ENCODE measurements at places on chromosomes 4 and X.

- DNase-seq: no peak
Measured at GRCh38 chr4:1369091-1369450, 22.1 kb downstream of the UVSSA start.

DNA sequence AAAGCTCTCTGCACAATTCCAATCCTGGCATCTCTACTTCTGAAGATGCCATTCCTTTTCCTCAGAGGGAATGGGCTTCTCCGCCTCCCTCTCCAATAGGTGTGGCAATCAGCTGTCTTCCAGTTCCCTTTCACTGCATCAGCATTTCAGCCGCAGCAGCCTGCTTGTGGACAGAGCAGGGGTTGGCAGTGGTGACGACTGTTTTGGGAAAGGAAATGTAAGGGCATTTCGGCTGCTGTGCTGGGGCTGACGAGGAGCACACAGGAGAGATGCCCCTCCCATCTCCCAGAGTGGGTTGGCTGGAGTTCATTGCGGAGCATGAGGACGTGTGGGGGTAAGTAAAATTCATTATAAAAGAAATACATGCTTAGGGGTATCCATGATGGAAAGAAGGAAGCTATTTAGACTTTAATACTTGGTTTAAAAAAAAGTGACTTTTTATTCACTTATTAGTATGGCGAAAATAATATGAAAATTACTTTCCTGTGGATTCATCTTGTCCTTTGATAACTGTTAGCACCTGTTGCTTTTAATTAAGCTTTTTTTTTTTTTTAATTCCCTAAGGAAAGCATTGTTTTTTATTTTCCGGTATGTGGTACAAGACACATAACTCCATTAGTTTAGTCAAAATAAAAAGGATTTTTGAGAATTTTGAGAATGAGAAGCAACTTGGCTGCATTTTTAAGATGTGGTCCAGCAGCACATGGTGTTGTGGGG lies at the start of gene LIMCH1:
Gene LIMCH1, plus strand, starts transcription at position 141 of the 717 bp plus-strand sequence. CDS start 67,839 bp downstream, outside the sequence.
- no peak for DNase-seq

DNA sequence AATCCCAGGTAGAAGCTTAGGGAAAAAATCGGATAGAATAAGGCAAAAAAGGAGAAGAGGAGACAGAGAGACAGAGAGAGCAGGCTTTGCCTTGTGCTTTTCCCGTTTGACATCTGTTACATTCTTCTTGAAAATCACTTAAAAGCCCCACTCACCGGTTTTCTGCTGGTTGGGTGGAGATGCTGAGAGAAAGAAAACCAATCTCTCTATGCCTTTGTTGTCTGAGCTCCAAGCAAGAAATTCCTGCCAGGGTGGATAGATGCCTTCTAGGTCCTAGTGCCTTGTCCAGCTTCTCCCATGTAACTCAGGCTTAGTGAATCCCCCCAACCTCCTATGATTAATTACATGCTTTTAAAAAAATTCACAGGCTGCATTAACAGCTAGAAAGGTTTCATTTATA lies at the start of gene DCX:
Gene DCX, minus strand, starts transcription at position 210 of the 400 bp plus-strand sequence. CDS start 1,794 bp downstream, outside the sequence.
- DNase-seq: no peak

- DNase-seq: peak; percentile 38
Measured at GRCh38 chrX:39261446-39262147, 460.3 kb downstream of the MID1IP1 start.

GRCh38 chr4:143391895-143392294 lies 55.2 kb downstream of the GAB1 start:
- DNase-seq: no peak

- DNase-seq: no peak
Measured at GRCh38 chrX:107579956-107580355, 48.4 kb upstream of the PRPS1 start.

DNA sequence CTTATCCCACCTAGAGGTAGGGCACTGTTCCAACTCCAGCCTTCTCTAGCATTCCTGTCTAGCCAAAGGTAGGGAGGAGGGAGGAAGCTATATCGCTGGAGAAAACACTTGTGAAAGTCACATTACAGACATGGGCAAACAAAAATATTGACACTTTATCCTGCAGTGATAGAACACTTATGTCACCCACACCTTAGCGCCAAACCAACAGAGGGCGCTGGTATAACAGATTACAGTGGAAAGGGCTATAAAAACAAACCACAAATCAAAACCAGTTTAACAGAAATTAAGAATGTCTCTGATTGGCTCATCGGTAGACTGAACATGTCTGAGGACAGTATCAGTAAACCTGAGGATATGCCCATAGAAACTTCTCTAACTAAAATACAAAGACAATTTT lies 451.3 kb downstream of the TLL1 start:
- DNase-seq: no peak

- DNase-seq: no peak
Measured at GRCh38 chr4:124450851-124451250, 261.7 kb downstream of the ANKRD50 start.

DNA sequence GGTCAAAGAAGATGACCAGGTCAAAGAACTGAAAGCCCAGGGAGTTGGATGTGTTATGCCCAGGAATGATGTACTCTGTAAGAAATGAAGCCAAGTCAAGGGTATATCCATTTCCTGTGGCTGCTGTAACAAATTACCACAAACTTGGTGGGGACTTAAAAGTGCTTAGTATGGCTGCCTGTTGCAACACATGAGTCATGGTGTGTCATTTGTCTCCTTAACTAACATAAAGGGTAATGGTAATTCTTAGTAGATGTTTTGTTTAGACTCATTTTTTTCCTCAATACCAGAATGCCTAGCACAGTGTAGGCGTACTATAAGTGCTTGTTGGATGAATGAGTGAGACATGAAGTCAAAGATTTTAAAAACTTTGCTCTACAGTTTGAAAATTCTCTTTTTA lies 45.7 kb downstream of the SYTL5 start:
- DNase-seq: no peak

- no peak for DNase-seq
Measured at GRCh38 chr4:81531410-81531809, 59.7 kb upstream of the RASGEF1B start.

DNA sequence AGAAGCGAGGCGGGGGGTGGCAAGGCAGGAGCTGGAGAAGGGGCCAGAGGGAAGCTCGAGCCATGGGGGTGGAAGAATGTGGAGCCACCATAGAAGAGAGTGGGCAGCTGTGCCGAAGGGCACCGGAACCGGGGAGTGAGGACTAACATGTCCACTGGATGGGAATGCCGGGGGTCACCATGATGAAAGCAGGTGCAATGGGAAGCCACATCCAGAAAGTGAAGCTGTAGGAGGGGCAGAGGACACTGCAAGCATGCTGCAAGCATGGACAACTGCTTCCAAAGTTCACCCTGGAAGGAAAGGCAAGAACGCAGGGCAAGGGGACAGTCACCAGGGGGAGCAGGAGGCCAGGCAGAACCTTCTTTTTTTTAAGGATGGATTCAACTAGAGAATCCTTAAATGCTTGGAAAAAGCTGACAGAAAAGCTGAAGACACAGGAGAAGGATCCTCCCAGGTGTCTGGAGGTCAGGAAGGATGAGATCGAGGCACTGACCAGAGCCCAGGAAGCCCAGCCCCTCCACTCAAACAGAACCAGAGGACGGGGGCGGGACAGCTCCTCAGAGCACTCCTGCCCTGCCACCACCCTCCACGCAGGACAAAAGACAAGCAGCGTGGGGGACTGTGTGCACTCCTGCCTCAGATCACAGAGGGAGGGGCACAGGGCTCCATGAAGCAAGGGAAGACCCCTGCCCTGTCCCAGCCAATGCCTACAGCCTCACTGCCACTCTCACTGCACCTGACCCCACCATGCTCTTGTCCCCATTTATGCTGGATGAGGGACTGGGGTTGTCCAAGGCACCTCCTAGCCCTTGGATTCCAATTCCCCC lies 169.2 kb downstream of the AFAP1 start:
- DNase-seq: no peak

DNA sequence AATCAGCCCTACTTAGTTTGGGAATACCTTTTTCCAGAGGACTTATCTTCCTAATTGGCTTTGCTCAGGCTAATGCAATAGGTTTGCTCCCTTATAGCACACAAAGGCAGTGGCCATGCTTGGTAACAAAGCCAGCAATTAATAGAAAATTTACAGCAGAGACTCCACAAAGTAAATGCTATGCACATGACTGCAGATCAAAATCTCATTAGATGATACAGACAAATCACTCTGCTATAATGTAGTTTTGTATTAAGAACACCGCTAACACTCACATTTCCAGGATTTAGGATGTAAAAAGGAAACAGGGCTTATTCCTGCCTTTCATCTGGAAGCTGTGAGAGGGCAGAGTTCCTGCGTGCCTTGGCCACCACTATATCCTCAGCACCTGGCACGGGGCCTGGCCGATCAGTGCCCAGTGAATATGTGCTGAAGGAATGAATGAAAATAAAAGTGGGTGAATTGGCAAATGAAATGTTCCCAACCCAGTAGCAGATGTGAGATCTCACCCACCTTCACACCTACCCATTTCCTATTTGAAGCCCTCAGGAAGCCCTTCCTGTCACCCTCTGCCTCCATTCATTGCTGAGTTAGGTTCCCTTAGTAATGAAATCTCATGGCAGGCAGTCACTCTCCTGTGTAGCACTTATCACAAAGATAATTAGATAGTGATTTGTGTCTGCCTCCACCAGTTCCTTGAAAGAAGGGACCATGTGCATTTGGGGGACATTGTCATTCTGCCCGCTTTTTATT lies 5.1 kb downstream of the SEPTIN6 start:
- no peak for DNase-seq

DNA sequence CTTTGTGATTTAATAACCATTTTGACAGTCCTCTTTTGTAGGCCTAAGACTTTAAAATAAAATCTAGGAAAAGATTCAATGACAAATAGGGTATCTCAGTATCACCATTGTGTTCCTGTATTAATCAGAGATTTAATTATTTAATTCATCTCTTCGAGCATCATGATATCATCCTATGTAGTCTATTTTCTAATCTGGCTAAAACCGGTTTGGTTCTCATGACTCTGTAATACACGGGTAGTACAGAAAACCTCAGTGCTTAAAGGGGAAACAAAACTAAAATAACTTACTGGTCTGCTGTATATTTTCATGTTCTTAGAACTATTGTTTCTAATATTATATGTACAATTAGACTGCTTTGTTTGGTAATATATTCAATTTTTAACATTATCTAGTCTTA lies 23.7 kb upstream of the FBXW7 start:
- no peak for DNase-seq

- DNase-seq: no peak
Measured at GRCh38 chrX:117969328-117969727, 147.3 kb downstream of the KLHL13 start.

DNA sequence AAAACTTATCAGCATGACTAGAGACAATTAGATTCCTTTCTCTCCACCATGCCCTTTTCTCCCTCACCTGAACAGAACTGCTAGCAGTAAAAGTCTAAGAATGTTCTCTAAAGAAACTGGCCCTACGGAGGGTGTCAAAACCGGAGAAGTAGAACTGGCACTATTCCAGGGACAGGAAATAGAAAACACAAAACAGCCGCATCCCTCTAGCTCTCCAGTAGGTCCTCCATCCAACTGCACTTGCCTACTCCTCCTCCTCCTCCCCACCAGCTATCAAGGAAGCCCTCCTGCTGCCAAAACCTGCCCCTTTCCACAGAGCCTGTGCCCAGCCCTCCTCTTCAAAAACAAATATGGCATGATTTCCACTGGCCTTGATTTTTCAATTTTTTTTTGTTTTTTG lies 28.4 kb downstream of the FUNDC1 start:
- no peak for DNase-seq

- no peak for DNase-seq
Measured at GRCh38 chr4:38740303-38740702, 42.5 kb downstream of the TLR10 start.

GRCh38 chr4:2512396-2513135 lies 23.9 kb upstream of the FAM193A start:
- no peak for DNase-seq

DNA sequence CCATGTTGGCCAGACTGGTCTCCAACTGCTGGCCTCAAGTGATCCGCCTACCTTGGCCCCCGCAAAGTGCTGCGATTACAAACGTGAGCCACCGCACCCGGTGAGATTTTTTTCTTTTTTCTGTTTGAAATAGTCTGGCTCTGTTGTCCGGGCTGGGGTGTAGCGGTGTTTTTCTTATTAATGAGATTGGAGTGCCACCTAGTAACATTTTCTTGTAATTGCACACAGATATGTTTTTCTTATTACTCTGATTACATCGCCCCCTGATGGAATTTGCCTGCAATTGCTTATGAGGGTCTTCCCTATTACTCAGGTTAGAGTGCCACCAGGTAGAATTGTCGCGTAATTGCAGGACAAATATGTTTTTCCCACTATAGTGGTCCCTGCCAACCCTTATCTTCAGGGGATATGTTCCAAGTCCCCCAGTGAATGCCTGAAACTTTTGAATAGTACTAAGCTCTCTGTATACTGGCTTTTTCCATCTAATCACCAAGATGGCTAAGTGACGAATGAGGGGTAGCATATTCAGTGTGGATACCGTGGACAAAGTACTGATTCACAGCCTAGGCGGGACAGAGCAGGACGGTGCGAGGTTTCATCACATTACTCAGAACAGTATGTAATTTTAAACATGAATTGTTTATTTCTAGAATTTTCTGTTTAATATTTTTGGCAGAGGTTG lies 8.6 kb upstream of the PDHA1 start:
- no peak for DNase-seq

GRCh38 chr4:153122855-153123254 lies 81.4 kb upstream of the TRIM2 start:
- no peak for DNase-seq

GRCh38 chr4:123536225-123536624 lies 139.6 kb downstream of the SPRY1 start:
- DNase-seq: no peak

GRCh38 chr4:119632216-119632615 lies 3.6 kb upstream of the PDE5A start:
- DNase-seq: no peak

DNA sequence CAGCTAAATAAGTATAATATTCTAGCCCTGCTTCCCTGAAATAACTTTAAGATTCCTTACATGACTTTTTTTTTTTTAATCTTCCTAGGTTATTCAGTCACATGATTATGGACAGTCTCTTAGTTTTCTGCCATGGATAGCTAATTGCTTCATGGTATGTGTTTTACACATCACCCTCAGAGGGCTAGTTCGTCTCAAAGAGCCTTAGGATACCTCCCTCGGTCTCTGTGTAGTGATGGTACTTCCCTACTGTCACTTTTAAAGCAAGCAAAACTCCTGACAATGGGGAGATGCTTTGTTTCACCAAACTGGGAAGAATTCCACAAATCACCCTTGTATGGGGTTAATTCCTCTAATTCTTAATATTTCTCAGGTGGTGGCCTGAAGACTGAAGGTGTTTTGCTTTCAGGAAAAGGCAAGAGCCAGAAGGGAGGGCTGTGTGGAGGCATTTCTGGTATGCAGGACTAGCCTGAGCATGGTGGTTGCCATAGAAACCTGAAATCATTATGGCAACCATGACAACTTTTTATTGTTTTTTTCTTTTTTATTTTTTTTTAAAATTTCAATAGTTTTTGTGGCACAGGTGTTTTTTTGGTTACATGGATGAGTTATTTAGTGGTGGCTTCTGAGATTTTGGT lies 70.4 kb downstream of the BEX3 start:
- no peak for DNase-seq

DNA sequence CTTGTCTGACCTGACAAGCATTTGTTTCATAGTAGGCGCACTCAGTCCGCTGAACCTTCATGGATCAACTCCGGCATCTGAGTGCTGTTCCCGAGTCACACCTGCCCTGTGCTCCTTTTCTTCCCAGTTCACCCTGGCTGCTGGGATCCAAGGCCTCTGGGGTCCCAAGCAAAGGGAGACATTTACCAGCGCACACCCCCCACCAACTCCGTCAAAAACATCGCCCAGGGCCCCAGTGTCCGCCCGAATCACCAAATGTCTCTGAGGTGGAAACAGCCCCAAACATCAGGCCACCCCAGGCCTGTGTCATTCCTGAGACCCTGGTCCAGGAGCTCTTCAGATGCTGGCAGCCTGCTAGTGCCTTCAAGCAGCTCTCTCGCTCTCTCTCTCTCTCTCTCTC lies 5.1 kb downstream of the BLOC1S4 start:
- DNase-seq: no peak

All from CD4-positive, alpha-beta T cell treated with Interleukin-15 for 4 hours (primary cell).